ENCODE measurements at places on chromosomes 1 and 21.

DNA sequence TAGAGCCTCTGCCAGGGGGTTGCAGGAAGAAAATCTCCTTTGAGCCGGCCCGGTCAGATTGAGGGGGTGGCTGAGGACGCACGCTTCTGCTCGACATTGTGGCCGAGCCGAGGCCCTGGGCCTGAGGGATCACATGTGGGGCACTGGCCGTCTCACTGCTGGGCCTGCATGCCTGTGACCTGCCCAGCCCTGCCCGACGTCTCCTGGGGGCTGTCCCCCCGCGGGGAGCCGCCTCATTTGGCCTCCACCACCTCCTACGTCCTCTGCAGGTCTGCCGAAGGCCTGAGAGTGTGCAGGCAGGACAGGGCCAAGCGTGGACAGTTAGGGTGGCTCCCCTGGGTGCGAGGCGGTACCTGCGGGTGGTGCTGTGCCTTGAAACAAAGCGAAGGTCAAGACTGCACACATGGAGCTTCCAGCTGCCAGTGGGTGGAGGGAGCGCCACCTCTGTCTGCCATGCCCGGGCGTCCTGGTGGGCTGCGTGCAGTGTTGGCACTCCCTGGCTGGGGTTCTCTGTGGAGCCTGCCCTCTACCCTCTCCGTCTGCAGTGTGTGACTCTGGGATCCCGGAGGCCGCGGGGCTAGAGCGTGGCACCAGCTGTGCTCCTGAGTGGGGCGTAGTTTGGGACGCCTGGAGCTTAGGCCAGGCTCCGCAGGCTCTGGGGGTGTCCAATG is 51.7 kb downstream of the PCNT start:
- no peak for DNase-seq

GRCh38 chr21:43928222-43929125 is 63.5 kb downstream of the AGPAT3 start:
- no peak for DNase-seq

- no peak for DNase-seq
These were observed 16.9 kb downstream of the NUAK2 start for GRCh38 chr1:205304695-205305070.

- no peak for DNase-seq
These were observed 2.3 kb downstream of the KLHDC8A start for GRCh38 chr1:205354259-205355074.

DNA sequence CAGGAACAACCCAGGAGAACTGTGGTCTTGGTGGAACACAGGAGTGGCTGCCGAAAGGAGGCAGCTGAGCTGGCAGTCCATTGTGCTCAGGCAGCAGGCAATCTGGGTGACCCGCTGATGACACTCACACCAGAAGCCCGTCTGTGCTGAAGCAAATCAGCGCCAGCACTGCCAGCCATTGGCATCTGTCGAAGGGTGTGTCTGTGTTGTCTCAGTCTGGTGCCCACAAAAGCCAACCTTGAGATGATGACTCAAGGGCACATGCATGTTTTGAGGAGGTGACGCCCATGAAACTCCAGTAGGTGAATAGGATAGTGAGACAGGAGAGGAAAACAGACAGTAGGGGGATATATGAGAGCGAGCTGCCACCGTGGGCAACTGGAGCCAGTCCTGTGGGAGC is 167.3 kb downstream of the KAZN start:
- no peak for DNase-seq

DNA sequence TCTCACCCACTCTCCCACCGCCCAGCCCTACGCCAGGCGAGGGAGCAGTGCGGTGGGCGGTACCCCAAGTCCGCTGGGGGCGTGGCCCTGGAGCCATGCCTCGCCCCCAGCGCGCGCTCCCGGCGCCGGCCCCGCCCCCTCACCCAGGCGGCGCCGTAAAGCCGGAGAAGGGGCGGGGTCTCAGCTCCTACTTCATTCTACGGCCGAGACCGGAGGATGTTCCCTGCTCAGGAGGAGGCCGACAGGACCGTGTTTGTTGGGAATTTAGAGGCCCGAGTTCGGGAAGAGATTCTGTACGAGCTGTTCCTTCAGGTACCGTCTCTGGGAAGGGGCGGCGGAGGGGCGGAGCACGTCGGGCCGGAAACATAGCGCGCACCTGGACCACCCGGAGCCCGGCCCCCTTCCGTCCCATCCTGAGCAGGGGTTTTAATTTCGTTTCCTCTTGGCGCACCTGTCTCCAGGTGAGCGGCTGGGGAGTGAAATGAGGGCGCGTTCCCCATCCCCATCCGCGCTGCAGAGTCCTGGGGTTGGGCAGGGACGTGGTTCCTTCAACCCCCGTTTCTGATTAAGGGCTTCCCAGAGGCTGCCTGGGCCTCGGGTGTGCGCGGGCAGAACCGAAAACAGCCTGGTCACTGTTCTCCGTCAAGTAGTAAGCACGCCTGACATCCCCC is at the start of gene RBM11:
TSS of gene RBM11 (plus strand) at position 187 of the 671 bp plus-strand sequence. CDS start at position 217, 30 bp downstream.
- DNase-seq, result no peak

- DNase-seq, result no peak
These were observed 321.2 kb downstream of the HLX start for GRCh38 chr1:221200464-221200863.

DNA sequence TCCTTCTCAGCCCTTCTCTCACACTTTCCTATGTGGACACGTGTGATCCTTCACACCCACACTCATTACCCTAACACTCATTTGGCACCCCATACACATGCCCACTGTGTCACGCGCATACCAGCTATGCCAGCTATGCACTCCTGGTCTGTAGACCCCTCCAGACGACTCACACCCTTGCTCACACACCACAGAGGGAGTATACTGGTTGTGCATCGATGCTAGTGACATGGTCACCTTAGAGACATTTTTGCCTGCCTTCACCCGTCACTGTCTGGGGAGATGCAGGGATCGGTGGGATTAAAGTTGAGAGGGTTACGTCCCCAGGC is 8.3 kb upstream of the PPM1J start:
- DNase-seq, result no peak

DNA sequence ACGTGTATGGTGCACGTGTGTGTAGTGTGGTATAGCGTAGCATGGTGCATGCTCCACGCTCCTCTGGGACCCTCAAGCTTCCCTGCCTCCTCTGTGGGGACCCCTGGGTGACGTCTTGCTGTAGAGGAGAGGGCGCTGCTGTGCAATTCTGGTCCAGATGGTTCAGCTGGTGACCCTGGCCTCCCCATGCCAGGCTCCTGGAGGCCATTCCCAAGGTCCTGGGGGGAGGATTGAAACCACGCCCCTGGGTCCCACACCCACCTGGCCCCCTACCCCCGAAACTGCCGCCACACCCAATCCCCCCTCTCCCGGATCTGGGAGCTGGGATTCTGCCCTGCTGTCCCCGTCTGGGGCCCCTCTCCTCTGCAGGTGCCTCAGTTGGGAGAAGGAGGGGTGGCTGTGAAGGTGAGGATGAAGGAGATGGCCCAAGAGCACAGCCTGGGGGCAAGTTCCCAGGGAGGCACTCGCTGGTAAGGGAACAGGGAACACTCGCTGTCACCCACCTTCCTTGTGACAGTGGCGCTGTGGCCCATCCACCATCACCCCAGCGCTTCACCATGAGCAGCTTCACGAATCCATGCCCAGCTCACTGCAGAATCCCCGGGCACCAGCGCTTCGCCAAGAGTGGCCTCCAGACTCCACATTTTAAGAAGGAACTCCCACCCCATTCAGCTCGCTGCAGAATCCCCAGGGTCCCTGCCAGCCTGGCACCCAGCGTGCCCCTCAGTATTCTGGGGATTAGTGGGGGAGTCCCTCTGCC is 38.0 kb downstream of the WDR4 start:
- DNase-seq, result no peak

- no peak for DNase-seq
These were observed 43.0 kb upstream of the AK4 start for GRCh38 chr1:65104854-65105534.

DNA sequence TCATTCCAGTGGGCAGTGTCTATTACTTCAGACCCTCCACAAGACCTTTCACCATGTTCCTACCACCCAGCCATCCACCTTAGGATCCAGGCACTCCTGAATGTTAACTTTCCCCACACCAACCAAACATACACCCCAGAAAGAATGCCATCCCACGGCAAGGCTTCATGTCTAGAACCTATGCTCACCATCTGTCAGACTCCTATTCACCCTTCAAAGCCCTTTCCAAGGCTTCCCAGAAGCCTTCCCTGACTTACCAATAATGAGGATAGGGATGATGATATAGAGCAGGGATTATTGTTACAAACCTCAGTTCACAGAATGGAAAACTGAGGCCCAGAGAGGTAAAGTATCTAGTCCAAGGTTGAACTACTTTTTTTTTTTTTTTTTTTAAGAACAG is 19.3 kb upstream of the RCC2 start:
- no peak for DNase-seq

DNA sequence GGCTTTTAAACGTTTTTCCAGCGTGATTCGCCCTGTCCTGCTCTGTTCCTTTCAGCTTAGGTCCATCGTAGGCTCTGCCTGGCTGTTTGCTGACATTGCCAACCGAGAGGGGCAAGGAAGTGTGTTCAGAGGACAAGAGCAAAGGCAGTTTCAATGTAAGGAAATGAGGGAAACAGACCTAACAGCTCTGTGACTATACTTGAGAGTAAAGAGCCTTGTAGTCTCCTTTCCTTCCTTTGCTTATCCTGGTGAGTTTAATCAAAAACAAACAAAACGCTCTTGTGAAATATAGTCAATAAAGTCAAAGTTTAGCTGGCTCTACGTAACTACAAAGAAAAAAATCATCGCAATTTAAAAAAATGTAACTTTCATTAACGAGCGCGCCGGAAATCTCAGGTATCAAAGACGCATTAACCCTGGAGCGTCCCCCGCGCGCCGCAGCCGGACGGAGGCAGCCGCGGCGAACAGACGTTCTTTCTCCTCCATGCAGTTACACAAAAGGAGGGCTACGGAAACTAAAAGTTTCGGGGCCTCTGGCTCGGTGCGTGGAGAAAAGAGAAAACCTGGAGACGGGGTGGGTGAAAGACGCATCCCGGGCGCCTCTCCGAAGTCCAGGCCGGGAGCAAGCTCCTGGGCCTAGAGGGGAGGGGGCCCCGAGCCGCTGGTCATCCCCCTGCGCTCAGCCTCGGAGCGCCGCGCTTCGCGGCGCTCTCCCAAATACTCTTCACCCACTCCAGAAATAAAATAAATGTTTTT is 617 bp upstream of the ADGRL2 start:
- no peak for DNase-seq

GRCh38 chr1:228990906-228991569 is 255.8 kb downstream of the RHOU start:
- no peak for DNase-seq
